ENCODE measurements at places on chromosomes 7 and 10. TPM values are rescaled to one million over a fixed set of nuclear protein-coding genes. Genes with fewer than 3 reads are reported as not detected.

AASS gene
- total RNA-seq: 0.26 TPM

EPHB6 gene
- total RNA-seq: 7.0 TPM

DNA sequence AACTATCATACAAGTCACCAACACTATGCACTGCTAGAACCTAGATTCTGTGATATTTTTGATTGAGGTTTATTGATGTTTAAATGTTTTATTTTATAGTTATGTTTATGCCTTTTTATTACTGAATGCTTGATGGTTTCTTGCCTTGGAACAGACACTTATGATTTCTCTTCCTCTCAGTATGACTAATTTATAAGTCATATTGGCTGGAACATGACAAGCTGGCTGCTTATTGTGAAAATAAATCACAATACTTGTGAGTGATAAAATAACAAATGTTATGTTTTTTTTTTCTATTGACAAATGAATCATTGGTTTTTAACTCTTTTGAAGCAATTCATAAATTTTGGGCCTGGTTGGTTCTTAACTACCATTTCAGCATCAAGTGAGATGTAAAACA is 142.0 kb upstream of the MALRD1 start:
- H3K36me3 ChIP-seq: no peaks in the 10 kb centered on the region
- no peaks in the 10 kb centered on the region for H3K4me1 ChIP-seq
- no peaks in the 10 kb centered on the region for H3K27me3 ChIP-seq

DNA sequence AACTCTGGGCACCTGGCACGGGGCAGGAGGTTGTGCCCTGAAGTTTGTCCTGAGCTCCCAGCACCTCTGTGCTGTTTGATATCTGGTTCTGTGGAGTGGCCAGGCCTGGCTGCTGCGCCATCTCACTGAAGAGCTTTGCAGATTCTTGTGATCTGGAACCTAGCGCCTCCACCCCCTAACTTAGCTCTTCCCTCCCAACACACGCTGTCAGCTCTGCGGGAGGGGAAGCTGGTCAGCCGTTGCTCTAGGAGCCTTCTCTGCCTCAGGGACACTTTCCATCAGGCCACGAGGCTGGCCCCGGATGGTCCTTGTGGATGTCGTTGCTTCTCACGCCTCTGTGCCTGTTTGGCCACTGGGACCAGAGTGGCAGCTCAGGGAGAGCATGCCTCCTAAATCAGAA is 213.2 kb downstream of the CCDC3 start:
- H3K4me3 ChIP-seq: no peak overlapping the region
- H3K4me1 ChIP-seq: no peaks in the 10 kb centered on the region
- no peaks in the 10 kb centered on the region for H3K27me3 ChIP-seq
- no peaks in the 10 kb centered on the region for H3K36me3 ChIP-seq

GRCh38 chr10:91556691-91557566 is 75.9 kb downstream of the PPP1R3C start:
- no peaks in the 10 kb centered on the region for H3K36me3 ChIP-seq
- no peaks in the 10 kb centered on the region for H3K4me1 ChIP-seq
- no peak for DNase-seq
- H3K27me3 ChIP-seq: peaks cover 8% of the 10 kb centered on the region

- peaks cover 46% of the 10 kb centered on the region for H3K27me3 ChIP-seq
- H3K4me3 ChIP-seq: no peak overlapping the region
- H3K27ac ChIP-seq: no peak overlapping the region
- H3K36me3 ChIP-seq: peaks cover 2% of the 10 kb centered on the region
Observed at GRCh38 chr10:93991596-93992284, 2.0 kb upstream of the PLCE1 start.

DNA sequence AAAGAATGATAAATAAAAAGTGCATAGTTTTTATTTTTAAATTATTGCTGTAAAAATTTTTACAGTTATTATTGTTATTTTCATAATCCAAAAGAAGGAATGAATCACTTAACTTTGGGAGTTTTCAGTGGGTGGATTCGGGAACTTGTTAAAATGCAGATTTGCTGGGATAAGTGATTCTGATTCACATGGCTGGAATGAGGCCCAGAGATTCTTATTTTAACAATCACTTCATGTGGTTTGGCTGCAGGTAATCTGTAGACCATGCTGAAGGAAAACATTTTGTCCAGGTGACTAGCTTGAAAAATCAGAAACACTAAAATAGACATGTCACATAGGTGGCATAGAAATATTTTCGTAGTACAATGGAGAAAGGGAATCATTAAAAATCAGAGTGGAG is 13.9 kb downstream of the CROT start:
- peaks cover 38% of the 10 kb centered on the region for H3K36me3 ChIP-seq
- DNase-seq: no peak
- no peak overlapping the region for H3K27ac ChIP-seq
- H3K4me3 ChIP-seq: no peak overlapping the region
- H3K27me3 ChIP-seq: no peaks in the 10 kb centered on the region

DNA sequence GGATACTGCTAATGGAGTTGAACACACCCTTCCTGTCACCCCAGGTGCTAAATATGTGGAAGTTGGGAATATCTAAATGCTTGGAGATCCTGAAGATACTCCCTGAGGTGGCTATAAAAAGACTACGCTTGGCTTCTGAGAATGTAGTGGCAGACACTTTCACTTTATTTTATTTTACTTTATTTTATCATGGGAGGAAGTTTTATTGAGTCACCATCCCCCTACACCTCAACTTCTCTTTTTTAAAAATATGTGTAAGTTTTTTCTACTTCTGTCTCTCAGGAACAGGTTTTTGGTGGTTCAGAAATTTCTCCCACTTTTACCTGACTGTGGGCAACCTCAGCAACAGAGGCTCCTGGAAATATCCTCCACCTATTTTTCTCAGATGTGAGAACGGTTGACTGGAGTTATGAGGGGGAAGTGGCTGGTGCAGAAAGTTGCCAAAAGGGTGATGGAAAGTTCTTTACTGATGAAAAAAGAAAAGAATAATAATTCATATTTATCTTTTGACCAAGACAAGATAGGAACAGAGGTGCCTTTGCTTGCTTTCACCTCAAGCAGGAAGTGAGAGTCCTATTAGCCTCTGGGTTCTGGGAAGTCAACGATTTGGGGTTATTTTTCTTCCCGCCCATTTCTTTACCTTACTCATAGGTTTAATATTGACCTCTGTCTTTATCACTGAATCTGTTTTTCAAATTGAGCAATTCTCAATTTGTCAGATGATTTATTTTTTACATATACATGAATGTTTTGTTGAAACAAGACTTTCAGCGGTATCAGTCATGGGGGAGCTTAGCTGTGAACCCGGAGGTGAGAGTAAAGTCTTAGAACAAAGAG is 103.6 kb downstream of the AHR start:
- peak overlapping the region; percentile 33 for H3K4me3 ChIP-seq
- peaks cover 39% of the 10 kb centered on the region for H3K4me1 ChIP-seq
- H3K27ac ChIP-seq: peak overlapping the region; percentile 85
- H3K27me3 ChIP-seq: peaks cover 8% of the 10 kb centered on the region
- peaks cover 4% of the 10 kb centered on the region for H3K36me3 ChIP-seq

GRCh38 chr10:131848741-131849590 is 51.8 kb upstream of the PPP2R2D start:
- H3K36me3 ChIP-seq: no peaks in the 10 kb centered on the region
- H3K27me3 ChIP-seq: no peaks in the 10 kb centered on the region
- no peak overlapping the region for H3K27ac ChIP-seq
- DNase-seq: no peak

DNA sequence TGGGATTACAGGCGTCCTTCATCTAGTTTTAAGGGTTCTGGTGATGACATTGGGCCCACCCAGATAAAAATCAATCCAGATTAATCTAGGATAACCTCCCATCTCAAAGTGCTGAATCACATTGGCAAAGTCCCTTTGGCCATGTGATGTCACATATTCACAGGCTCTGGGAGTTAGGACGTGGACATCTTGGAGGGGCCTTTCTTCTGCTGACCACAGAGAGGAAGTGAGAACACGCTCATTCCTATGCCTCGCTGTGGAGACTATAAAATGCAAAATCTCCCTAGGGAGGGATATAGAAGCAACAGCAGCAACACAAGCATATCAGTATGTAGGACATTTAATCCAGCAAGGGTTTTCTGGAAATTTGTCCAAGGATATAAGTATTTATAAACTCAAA is 266.0 kb upstream of the PITRM1 start:
- peaks cover 11% of the 10 kb centered on the region for H3K27me3 ChIP-seq
- H3K27ac ChIP-seq: no peak overlapping the region
- no peak overlapping the region for H3K4me3 ChIP-seq
- DNase-seq: no peak
- H3K36me3 ChIP-seq: no peaks in the 10 kb centered on the region
